ENCODE measurements at places on chromosomes 7 and 10.

DNA sequence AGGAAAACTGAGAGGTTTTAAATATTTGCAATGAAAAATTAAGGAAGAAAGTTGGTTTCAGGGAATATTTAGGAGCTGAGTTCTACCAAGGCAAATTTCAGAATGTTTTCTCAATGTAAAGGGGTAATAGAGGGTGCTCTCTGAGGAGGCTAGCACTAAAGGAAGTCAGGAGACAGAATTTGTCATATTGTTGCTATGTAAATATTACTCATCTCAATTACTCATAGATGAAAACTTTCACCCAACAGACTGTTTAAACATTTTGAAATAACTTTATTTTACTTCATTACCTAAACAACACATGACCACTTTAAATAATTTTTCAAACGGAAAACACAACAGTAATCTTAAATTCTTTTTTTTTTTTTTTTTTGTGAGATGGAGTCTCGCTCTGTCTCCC, 274.8 kb upstream of the NRG3 start:
- no peak for DNase-seq

DNA sequence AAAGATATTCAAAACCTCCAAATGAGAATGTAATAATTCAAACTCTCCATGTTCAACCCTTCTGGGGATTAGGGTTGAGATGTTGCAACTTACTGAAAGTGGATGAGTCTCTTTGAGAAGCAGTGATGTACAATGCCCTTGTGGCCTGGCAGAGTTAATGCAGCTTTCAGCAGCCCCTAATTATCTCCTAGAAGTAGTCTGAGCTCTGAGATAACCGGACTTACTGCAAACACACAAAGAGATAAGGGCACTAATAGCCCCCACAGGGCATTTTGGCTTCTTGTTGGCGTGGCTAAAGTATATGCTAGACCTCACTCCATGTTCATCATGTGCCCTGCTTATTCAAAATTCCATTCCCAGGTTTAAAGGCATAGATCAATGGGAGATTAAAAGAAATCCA, 404.7 kb downstream of the NEBL start:
- no peak for DNase-seq

- no peak for DNase-seq
Observed at GRCh38 chr7:155286686-155287085, 11.0 kb upstream of the INSIG1 start.

DNA sequence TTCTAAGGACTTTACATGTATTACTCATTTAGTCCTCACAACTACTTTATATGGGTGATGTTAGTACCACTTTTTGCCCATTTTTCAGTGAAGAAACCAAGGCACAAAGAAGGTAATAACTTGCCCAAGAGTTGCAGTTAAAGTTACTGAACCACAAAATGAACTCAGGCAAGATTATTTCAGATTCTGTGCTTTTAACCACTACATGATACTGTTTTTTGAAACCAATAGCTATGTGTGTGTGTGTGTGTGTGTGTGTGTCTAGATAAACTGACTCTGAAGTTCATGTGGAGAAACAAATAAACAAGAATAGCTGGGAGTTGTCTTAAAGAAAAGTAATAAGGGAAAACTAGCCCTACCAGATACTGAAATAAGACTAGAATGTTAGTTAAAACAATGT, 60.8 kb upstream of the OIT3 start:
- DNase-seq, result no peak

GRCh38 chr10:122062831-122063674, 74.1 kb downstream of the TACC2 start:
- DNase-seq, result no peak
